ENCODE measurements at places on chromosomes 5 and 9. TPM values are rescaled to one million over a fixed set of nuclear protein-coding genes. Genes with fewer than 3 reads are reported as not detected.

GRCh38 chr5:170603578-170604565 lies 100.1 kb downstream of the KCNIP1 start:
- H3K4me1 ChIP-seq, result no peaks in the 10 kb centered on the region
- peak; percentile 62 for DNase-seq
- H3K4me3 ChIP-seq, result no peak overlapping the region

DNA sequence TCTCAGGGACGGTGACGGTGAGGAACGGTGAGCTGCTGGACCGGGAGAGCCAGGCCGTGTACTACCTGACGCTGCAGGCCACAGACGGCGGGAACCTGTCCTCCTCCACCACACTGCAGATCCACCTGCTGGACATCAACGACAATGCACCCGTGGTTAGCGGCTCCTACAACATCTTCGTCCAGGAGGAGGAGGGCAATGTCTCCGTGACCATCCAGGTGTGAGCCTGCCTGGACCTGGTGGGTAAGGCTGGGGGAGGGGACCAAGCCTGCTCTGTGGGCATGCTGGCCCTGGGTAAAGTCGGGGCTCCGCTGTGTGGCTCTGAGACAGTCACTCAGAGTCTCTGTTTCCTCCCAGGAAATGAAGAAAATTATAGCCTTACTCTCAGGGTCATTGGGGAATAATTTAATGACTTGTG lies 29.3 kb downstream of the CDHR2 start:
- H3K4me1 ChIP-seq, result no peaks in the 10 kb centered on the region
- H3K4me3 ChIP-seq, result no peak overlapping the region
- DNase-seq, result peak; percentile 41
- no peak overlapping the region for H3K27ac ChIP-seq
- H3K36me3 ChIP-seq, result peaks cover 11% of the 10 kb centered on the region

- H3K4me1 ChIP-seq, result no peaks in the 10 kb centered on the region
- H3K36me3 ChIP-seq, result no peaks in the 10 kb centered on the region
- peak overlapping the region; percentile 25 for H3K27ac ChIP-seq
- no peaks in the 10 kb centered on the region for H3K27me3 ChIP-seq
- no peak for DNase-seq
These were observed 146.2 kb downstream of the GOLPH3 start for GRCh38 chr5:32027717-32028458.

DNA sequence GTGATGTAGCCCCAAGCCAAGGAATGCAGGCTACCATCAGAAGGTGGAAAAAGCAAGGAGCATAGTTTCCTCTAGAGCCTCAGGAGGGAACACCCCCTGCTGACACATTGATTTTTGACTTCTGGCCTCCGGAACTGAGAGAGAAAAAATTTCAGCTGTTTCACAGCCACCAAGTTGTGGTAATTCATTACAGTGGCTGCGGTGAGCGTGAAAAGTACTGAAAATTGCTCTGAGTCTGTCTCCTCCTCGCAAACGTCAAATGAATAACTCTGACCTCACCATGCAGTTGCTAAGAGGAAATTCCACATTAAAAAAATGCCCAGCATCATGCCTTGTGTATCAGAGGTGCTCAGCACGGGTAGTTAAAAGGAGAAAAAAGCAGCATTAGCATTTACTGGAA lies 277.9 kb upstream of the MSX2 start:
- H3K4me1 ChIP-seq, result no peaks in the 10 kb centered on the region
- no peak for DNase-seq
- peaks cover 4% of the 10 kb centered on the region for H3K27me3 ChIP-seq
- no peak overlapping the region for H3K4me3 ChIP-seq
- H3K27ac ChIP-seq, result no peak overlapping the region

- H3K36me3 ChIP-seq, result peaks cover 10% of the 10 kb centered on the region
- DNase-seq, result no peak
- no peak overlapping the region for H3K27ac ChIP-seq
- H3K4me3 ChIP-seq, result no peak overlapping the region
- H3K27me3 ChIP-seq, result no peaks in the 10 kb centered on the region
These were observed 88.7 kb downstream of the PALM2AKAP2 start for GRCh38 chr9:109868722-109869121.

GRCh38 chr5:33903118-33903517 lies 11.3 kb upstream of the ADAMTS12 start:
- no peaks in the 10 kb centered on the region for H3K4me1 ChIP-seq
- H3K4me3 ChIP-seq, result no peak overlapping the region
- no peaks in the 10 kb centered on the region for H3K27me3 ChIP-seq
- no peaks in the 10 kb centered on the region for H3K36me3 ChIP-seq
- DNase-seq, result no peak

DNA sequence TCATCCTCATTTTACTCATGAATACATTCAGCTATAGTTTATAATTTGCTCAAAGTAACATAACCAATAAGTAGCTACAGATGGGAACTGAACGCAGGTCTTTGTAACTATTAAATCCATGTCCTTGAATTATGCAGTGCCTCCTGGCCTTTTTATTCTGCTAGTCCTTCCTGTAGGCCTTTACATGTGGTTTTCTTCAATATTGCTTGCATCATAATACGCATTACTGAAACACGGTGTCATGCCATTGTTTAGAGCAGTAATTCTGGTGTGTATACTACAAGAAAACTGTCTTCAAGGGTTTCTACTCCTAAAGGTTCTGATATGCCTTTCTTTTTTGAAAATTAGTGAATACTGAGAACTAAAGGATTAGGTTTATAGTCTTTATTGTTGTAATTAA lies 20.7 kb downstream of the CWC27 start:
- DNase-seq, result no peak
- no peaks in the 10 kb centered on the region for H3K27me3 ChIP-seq
- H3K4me3 ChIP-seq, result no peak overlapping the region
- H3K27ac ChIP-seq, result no peak overlapping the region

GRCh38 chr9:18071651-18072060 lies 402.3 kb upstream of the ADAMTSL1 start:
- H3K4me3 ChIP-seq, result no peak overlapping the region
- H3K27ac ChIP-seq, result no peak overlapping the region
- no peaks in the 10 kb centered on the region for H3K27me3 ChIP-seq
- peaks cover 2% of the 10 kb centered on the region for H3K4me1 ChIP-seq
- H3K36me3 ChIP-seq, result no peaks in the 10 kb centered on the region
- DNase-seq, result no peak

GRCh38 chr5:147887026-147887627 lies 8.6 kb downstream of the SCGB3A2 start:
- no peak for DNase-seq
- no peaks in the 10 kb centered on the region for H3K27me3 ChIP-seq
- no peak overlapping the region for H3K27ac ChIP-seq
- H3K4me1 ChIP-seq, result no peaks in the 10 kb centered on the region
- H3K4me3 ChIP-seq, result no peak overlapping the region

DNA sequence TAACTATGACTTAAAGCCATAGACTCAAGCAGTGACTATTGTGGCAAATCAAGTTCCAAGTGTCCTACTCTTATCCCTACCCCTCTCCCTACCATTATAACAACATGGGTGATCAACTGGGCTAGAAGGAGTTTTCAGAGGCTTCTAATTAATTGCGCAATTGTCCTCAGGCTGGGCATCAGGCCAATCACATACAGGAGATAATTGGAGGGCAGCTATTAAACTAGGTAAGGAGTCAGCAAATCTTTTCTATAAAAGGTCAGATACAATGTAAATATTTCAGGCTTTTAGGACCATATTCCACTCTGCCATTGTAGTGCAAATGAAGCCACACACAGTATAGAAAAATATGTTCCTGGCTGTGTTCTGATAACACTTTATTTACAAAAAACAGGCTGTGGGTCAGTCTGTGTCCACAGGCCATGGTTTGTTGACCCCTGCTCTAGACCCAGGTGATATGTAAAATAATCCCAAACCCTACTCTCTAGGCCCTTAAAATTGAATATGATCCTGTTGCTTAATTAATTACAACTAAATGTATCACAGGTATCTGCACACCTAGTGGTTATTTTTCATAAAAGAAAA lies 141.4 kb upstream of the PIK3R1 start:
- no peak overlapping the region for H3K27ac ChIP-seq
- H3K36me3 ChIP-seq, result no peaks in the 10 kb centered on the region
- H3K4me1 ChIP-seq, result peaks cover 16% of the 10 kb centered on the region
- no peaks in the 10 kb centered on the region for H3K27me3 ChIP-seq

GRCh38 chr5:109486200-109486804 lies 76.5 kb upstream of the PJA2 start:
- no peak overlapping the region for H3K27ac ChIP-seq
- H3K27me3 ChIP-seq, result no peaks in the 10 kb centered on the region
- no peaks in the 10 kb centered on the region for H3K36me3 ChIP-seq
- H3K4me3 ChIP-seq, result no peak overlapping the region
- H3K4me1 ChIP-seq, result peaks cover 16% of the 10 kb centered on the region
- DNase-seq, result no peak

Gene FIBCD1
- not detected for total RNA-seq

Gene WDR31
- 3.2 TPM for total RNA-seq

Gene RHOBTB3
- 59.8 TPM for total RNA-seq
